ENCODE measurements at places on chromosomes 13 and 19.

GRCh38 chr19:32862741-32863140 lies 6.8 kb downstream of the SLC7A9 start:
- DNase-seq: no peak

- no peak for DNase-seq
Observed at GRCh38 chr19:4521170-4521887, 3.0 kb upstream of the PLIN4 start.

- DNase-seq: no peak
Observed at GRCh38 chr13:23567906-23568460, 2.2 kb upstream of the TNFRSF19 start.

DNA sequence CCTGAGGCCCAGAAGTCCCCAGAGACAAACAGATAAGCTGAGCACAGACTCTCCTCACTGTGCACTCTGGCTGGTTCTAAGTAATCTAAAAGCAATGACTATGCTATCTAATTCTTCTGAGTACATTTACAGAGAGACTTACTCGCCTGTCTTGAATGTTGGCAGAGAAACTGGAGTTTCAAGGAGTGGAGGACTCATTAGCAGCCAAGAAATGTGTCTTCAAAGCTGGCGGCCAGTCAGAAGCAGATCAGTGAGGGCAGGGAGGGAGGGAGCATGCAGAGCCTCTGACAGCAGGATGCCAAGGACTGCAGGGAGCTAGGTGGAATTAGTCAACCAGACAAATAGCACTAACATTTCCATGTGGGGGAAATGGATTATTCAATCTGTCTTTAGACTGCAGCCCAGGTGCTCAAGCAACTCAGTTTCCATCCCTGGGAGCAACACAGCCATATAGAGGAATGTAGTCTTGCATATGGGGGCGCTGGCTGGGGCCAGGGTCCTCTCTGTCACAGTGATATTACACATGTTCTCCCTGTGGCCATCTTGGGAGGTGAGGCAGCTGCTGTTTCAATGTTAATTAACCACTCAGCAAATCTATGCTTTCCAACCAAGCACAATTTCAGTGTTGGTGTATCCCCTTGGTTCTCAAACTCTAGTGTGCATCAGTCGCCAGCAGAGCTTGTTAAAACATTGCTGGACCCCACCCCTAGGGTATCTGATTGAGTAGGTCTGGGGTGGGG lies 97.9 kb downstream of the CCNA1 start:
- DNase-seq: no peak

GRCh38 chr19:47074621-47075020 lies 26.2 kb upstream of the TMEM160 start:
- no peak for DNase-seq

- DNase-seq: no peak
Observed at GRCh38 chr19:49984491-49984890, 23.5 kb upstream of the SIGLEC11 start.

- DNase-seq: no peak
Observed at GRCh38 chr13:51412431-51412830, 40.4 kb downstream of the INTS6 start.

GRCh38 chr19:45217193-45217956 lies 27.8 kb downstream of the EXOC3L2 start:
- DNase-seq: no peak

DNA sequence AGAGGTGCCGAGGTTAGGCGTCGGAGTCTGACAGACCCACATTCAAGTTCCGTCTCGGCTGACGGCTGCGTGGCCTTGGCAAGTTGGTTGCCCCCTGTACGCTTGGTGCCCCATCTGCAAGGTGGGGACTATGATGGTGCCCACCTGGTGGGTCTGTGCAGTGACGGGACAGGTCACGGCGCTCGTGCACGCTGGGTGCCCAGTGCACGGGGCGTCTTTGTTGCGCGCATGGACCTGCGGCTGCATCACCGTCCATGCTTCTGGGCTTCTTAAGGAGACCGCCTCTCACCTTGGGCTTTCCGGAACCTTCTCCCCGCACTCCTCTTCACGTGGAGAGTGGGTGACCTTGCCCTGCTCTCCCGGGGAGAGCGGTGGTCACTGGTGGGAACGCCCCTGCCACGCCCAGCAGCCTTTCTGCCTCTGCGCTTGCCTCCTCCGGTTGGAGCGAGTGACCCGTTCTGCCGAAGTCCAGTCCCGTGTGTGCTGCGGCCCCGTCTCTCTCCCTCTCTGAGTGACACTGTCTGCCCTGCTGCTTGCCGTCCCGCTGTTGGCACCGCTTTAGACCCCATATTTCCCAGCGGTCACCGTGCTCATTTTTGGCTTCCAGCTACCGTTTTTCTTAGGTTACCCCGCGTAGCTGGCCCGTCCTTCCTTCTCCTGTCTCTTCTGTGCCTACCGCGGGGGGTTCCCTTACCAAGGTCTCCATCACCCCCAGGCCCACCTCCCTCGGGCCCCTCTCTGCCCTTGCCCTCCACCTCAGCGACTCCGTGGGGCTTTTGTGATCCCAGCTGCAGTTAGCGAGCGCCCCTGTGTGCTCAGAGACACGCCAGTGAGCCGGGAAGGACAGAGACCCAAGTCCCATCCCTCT lies 6.4 kb downstream of the ATP11A start:
- DNase-seq: no peak

DNA sequence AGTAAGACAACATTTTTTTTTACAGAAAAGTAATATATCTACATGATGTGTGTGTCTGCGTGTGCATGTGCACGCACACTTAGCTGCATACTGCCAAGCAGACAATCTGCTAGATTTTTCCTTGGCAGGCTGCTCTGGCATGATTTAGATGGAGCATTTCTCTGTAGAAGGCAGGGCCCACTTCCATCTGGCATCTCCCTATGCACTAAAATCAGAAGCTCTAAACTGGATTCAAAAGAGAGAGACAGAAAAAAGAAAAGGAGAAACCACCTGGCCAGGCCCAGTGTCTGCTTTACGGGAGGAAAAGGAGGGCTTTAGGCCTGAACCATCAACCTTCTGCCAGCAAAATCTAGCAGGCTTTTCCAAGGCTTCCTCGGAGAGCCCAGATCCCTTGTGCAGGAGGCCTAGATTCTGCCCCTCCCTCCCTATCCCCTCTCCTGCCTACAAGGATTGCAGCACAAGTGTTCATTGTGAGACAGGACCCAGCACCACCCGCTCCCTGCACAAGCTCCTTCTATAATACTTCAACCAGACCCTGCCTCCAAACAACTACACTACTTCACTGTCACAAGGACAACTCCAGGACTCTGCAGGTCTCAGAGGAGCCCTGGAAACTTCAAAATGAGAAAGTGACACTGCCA lies 99.3 kb downstream of the DOCK9 start:
- no peak for DNase-seq

DNA sequence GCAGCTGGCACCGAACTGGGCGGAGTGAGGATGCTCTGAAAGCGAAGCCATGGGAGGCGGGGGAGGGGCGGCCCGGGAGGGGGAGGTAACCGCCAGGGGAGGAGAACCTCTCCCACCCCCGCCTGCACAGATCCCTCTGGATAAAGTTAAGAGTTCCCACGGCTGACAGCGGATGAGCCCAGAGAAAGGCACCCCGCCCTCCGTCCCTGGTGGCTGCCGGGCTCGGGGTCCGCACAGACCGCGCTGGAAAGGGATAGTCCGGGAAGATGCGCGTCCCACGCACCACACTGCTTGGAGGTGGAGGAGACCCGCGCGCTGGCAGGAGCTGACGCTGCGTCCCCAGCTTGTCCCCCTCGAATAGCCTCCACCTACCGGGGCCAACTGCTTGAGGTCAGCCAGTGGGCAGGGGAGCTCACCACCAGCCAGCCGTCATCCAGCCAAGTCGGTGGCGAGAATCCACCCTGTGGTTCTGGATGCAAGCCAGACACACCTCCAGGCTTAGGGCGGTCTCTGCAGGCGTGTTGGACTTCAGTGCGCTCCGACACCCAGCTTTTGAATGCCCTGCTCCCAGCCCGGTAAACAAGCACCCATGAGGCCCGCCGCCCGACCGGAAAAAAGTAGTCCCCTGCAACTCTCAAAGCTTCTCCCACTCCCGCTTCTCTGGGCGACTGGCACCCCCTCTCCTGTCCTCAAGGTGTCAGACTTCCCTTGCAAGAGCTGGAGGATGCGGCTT lies at the start of gene TRPC4:
Gene TRPC4 (minus strand): TSS at position 17 of the 733 bp plus-strand sequence. CDS start 86,439 bp downstream, outside the sequence.
- no peak for DNase-seq

DNA sequence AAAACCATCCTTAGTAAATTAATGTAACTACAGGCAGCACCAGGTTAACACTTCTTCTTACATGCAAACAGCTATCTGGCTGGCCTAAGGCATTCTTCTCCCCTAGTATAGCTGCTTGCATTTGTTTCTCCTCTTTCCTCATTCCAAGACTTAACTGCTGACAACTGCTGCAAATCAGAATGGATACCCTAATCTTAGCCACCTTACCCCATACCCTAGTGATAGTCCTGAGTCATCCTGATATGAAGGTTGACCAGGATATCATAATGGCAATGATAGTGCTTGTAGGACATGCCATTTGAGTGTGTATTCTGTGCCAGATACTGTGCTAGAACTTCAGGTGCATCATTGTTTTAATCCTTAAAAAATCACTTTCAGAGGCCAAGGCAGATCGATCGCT lies 138.2 kb upstream of the MAB21L1 start:
- no peak for DNase-seq

- DNase-seq: no peak
Observed at GRCh38 chr19:9885077-9885552, 50.0 kb downstream of the PIN1 start.

DNA sequence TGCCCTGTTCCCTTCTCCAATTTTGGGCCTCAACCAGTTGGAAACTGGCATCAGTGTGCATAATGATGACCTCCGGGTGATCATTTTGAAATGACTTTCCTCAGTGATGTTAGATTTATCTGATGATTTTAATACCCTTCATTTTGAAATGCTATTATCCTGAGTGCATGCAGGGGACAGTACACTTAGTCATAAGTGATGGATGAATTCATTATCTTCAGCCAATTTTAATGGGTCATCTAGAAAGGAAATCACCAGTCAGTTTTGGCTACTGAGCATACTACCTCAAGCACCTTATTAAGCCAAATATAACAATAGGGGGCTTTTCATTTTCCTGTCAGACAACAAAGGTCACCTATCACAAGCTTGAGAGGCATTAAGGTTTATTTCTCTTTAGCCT lies 118.5 kb upstream of the MIR17HG start:
- no peak for DNase-seq

GRCh38 chr19:47176627-47177090 lies 46.0 kb downstream of the SAE1 start:
- DNase-seq: peak; percentile 37

GRCh38 chr13:82729401-82729800 lies 1152.9 kb downstream of the SLITRK1 start:
- no peak for DNase-seq

- DNase-seq: no peak
Observed at GRCh38 chr13:44280456-44280855, 93.2 kb upstream of the SERP2 start.

DNA sequence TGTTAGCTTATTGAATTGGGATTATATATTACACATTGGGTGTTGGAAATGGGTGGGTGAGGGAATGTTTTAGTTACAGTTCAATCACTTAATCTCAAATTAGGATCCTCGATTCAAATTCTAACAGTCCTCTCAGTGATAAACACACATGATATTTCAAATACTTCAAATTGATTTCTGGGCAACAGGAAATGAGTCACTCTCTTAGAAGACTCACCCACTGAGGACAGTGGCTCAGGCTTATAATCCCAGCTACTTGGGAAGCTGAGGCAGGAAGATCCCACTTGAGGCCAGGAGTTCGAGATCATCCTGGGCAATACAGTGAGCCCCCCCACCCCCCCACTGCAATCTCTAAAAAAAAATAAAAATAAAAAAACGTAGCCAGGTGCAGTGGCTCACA lies 435.3 kb downstream of the KLF12 start:
- no peak for DNase-seq

DNA sequence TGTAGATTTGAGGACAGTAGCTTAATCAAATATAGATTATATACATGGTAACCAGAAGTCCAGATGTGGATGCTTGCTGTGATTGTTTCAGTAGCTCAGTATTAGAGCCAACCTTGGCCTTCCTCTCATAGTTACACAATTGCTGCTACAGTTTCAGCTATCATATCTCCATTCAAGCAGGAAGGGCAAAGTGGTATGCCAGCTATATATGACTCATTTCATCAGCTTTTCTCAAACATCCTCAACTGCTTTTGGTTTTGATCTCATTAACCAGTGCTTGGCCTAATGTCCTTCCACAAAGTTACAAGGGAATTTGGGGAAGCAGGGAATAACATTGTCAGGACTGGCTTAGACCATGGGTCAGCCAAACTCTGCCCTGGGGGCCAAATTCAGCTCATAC lies 73.0 kb upstream of the MAB21L1 start:
- DNase-seq: no peak

- no peak for DNase-seq
Observed at GRCh38 chr13:66560189-66560588, 669.9 kb downstream of the PCDH9 start.

GRCh38 chr13:71634182-71634581 lies 232.8 kb downstream of the DACH1 start:
- no peak for DNase-seq

- DNase-seq: no peak
Observed at GRCh38 chr19:6700586-6701316, 19.7 kb downstream of the C3 start.

All from activated CD8-positive, alpha-beta memory T cell treated with anti-CD3 and anti-CD28 coated beads, Interleukin-2, amount 50 U/mL, for 4 hours (primary cell).